ENCODE measurements at places on chromosomes 16 and 17.

- no peak overlapping the region for H3K27ac ChIP-seq
- peaks cover 6% of the 10 kb centered on the region for H3K4me1 ChIP-seq
- no peaks in the 10 kb centered on the region for H3K36me3 ChIP-seq
Measured at GRCh38 chr16:12405089-12405488, 398.6 kb downstream of the CPPED1 start.

GRCh38 chr17:32350666-32351418 is 885 bp downstream of the ZNF207 start:
- H3K27me3 ChIP-seq = no peaks in the 10 kb centered on the region
- peak overlapping the region; percentile 99 for H3K4me3 ChIP-seq
- peak overlapping the region; percentile 86 for H3K27ac ChIP-seq
- peaks cover 45% of the 10 kb centered on the region for H3K36me3 ChIP-seq
- DNase-seq = no peak
- peaks cover 1% of the 10 kb centered on the region for H3K4me1 ChIP-seq

DNA sequence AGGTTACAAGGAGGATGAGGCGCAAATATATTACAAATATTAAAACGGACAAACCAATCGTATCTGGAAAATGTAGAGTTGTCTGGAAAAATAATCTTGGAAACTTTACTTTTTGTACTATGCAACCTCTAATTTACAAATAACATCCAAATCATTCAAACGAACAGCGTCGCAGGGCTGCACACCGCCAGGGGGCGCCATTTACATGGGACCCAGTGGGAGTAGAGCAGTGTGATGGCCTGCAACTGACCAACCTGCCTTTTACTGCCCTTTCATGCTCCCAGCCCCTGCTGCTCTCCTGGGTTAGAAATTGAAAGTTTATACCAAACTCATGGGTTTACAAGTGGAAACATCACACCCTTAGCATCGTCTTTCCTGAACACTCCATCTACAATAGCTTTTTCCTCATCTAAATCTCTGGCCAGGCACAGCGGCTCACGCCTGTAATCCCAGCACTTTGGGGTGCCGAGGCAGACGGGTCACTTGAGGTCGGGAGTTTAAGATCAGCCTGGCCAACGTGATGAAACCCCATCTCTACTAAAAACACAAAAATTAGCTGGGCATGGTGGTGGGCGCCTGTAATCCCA is 10.0 kb downstream of the PITPNC1 start:
- H3K36me3 ChIP-seq = no peaks in the 10 kb centered on the region
- DNase-seq = peak; percentile 57
- H3K27me3 ChIP-seq = no peaks in the 10 kb centered on the region

DNA sequence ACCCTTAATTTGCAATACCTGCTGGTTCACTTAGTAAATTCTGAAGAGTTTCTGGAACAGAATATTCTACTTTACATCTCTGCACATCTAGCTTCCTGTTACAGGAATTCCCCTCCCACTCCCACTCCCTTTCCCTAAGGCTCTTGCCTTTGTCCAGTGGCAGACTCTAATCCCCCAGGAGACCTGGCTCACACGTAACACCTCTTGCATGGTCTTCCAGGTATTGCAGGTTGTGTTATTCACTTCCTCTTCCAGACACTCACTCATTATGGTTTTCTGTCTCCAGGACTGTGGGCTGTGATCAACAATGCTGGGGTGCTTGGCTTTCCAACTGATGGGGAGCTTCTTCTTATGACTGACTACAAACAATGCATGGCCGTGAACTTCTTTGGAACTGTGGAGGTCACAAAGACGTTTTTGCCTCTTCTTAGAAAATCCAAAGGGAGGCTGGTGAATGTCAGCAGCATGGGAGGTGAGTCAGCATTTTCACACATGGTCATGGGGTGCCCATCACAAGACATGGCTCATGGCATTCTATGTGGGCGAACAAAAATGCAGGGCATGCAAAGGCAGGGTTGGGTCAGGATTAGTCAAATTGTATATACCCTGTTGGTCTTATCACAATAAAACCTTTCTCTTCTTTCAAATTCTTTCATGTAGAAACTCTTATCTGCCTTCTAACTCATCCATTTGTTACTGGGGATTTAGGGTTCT is 35.8 kb downstream of the HSD17B2 start:
- no peaks in the 10 kb centered on the region for H3K27me3 ChIP-seq
- no peaks in the 10 kb centered on the region for H3K4me1 ChIP-seq
- no peak for DNase-seq

DNA sequence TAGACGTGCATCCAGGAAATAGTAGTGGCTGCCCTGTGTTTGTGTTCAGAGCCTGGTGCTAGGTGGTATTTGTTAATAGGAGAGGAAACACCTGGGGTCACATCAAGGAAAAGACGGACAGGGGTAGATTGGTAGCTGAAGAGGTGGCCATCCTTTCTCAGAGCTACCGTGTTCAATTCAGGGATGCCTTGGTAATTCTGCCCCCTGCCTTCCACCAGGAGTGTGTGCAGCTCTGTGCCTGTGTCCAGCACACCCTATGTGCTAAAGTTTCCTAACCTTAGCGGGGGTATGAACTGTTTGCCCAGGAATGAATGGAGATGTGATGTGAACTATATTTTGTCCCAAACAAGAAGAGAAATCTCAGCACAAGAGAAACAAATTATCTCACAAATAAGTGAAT is 174.1 kb upstream of the MPHOSPH6 start:
- H3K27ac ChIP-seq = no peak overlapping the region
- DNase-seq = no peak
- H3K36me3 ChIP-seq = no peaks in the 10 kb centered on the region

Measured in neuronal stem cell (in vitro differentiated cells).